ENCODE measurements at places on chromosomes 2 and 18. TPM values are rescaled to one million over a fixed set of nuclear protein-coding genes. Genes with fewer than 3 reads are reported as not detected.

The IL18R1 gene
- 2.7 TPM for polyA plus RNA-seq

The CPO gene
- polyA plus RNA-seq = 1.8 TPM

The HMSD gene
- 2.2 TPM for polyA plus RNA-seq

The ATRAID gene
- 164 TPM for polyA plus RNA-seq

The LRRTM4 gene
- polyA plus RNA-seq = 2.3 TPM

- DNase-seq = peak; percentile 60
These were observed 8.8 kb downstream of the GKN2 start for GRCh38 chr2:68943581-68944568.

- no peak for DNase-seq
These were observed 239.0 kb upstream of the CXCR4 start for GRCh38 chr2:136357007-136357380.

GRCh38 chr2:42055573-42056514 is 8.0 kb downstream of the PKDCC start:
- peak; percentile 65 for DNase-seq

DNA sequence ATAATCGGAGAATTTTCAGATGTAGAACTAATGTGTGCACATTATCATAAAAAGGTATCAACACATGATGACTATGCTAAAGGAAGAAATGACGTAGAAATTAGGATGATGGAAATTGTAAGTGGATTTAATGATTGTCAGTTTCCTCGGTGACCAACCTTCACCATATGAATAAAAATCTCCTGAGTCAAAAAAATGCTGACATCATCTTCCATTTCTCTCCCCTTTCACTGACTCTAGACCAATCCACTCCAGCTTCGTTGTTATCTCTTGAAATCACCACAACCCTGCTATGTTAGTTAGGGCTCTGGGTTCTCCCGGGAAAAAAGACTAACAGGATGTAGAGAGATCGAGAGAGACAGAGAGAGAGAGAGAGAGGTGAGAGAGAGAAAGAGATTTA is 204.8 kb upstream of the KYNU start:
- no peak for DNase-seq

DNA sequence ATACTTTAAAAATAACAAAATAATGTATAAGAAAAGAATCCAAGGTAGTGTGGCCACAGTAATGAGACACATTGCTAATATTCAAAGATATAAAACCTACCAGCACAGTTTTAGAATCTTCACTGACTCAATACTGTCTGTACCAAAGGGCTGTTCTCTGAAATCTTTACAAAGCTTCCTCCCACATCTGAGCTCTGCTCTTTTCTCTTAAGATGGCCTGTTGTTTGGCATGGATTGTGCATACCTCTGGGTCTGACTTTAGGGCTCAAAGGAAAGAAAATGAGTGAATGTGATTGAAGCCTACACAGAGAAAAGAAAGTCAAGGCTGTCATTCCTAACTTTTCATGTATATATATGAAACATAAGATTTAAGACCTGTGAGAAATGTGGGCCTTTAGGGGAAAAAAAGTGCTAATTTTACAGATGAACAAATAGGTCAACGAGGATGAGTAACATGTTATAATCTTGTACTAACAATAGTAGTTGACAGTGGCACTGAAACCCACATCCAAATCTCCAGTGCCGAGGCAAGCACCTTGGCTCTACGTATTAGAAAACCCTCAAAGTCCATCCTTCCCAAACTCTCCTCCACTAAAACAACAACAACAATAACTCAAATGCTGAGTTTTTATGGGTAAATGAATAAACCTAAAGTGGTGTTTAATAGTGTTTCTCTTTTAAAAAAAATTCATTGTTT is 114.2 kb downstream of the ZNF521 start:
- no peak for DNase-seq

- DNase-seq = no peak
These were observed 25.6 kb upstream of the CXXC1 start for GRCh38 chr18:50313031-50313607.

- DNase-seq = no peak
These were observed 384.8 kb downstream of the GALR1 start for GRCh38 chr18:77634494-77634893.

- no peak for DNase-seq
These were observed 108.2 kb upstream of the UBE2E3 start for GRCh38 chr2:180872255-180872654.

- no peak for DNase-seq
These were observed 112.9 kb downstream of the CLIP4 start for GRCh38 chr2:29227935-29228675.

GRCh38 chr2:75194184-75194868 is 5.0 kb downstream of the TACR1 start:
- no peak for DNase-seq

- no peak for DNase-seq
These were observed 35.8 kb downstream of the MSH6 start for GRCh38 chr2:47818777-47819176.

- DNase-seq = no peak
These were observed at the start of gene TSHZ1 for GRCh38 chr18:75210274-75211001. TSS of gene TSHZ1 (plus strand) at chr18:75210797. CDS start at chr18:75211877, 1,080 bp downstream.

- peak; percentile 49 for DNase-seq
These were observed 797 bp downstream of the CTIF start for GRCh38 chr18:48539406-48540250.

- DNase-seq = no peak
These were observed 44.9 kb downstream of the CYP27C1 start for GRCh38 chr2:127175041-127175721.

DNA sequence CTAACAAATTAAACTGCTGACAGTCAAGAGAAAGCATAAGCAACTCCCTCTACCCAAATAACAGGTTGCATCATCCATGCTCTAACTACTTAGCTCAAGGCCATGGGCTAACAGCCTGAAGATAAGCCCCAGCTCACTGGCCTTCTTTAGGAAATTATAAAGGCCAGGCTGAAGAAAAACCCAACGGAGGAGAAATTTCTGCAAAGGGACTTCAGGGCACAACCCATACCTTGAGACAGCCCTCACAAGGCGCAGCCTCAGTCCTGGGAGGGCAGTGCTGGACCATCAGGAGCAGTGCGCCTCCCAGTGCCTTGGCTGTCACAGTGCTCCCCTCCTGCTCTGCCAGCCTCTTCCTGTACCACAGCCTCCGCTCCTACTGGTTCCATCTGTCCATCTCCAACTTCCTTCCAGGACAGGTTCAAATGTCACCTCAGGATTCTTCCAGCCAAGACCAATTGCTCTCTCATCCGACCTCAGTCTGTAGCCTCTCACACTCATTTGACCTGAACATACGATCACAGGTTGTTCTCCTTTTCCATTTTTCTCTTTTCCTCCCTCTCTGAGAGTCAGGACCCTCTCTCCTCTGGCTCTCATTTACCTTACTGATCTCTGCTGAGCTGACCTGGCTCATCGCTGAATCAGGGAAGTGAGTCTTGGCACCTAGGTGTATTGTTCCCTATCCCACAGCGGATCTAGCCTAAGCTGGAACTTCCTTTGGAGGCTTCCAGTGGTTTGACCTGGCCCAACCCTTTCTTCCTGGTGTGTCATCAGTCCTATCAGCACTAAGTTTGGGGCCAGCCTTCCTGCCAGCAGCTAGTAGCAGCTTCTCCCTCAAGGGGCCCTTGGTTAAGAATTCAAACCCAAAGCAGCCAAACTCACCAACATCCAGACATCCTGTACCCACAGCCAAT is 1.9 kb downstream of the MCFD2 start:
- DNase-seq = no peak

DNA sequence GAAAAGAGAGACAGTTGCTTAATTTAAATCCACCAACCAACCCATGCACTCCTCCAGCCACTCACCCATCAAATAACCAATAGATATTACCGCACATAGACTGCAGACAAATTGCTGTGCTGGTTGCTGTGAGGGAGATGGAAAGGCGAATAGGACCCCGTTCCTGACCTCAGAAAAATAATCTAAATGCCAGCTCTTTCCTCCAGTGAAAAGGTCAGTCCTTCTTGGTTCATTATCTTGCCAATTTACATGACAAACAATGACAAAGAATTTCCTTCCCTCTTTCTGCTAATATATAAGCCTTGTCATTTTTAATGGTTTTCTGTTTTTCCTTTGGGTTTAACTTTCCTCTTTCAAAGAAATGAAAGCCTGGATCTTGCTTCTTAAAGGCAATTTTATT is 61.6 kb downstream of the MEP1B start:
- DNase-seq = no peak

- no peak for DNase-seq
These were observed 212.0 kb upstream of the MYT1L start for GRCh38 chr2:2542966-2543611.

DNA sequence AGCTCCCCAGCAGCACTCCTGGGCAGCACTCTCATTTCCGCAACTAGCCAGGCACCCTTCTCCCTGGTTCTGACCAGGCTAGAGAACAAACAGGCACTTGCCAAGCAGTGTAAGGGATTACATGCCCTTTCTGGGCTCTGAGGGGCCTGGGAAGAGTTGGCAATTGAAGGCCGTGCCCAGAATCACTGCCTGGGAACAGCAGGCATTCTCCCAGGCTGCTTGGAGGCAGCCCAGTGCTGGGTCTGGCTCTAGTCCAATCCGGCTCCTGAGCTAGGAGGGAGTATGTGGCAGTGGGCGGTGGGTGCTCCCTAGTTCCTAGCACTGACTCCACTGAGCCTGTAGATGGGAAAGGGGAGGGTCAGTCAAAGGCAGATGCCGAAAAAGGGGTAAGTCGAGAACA is 34.1 kb upstream of the SP3 start:
- DNase-seq = no peak

DNA sequence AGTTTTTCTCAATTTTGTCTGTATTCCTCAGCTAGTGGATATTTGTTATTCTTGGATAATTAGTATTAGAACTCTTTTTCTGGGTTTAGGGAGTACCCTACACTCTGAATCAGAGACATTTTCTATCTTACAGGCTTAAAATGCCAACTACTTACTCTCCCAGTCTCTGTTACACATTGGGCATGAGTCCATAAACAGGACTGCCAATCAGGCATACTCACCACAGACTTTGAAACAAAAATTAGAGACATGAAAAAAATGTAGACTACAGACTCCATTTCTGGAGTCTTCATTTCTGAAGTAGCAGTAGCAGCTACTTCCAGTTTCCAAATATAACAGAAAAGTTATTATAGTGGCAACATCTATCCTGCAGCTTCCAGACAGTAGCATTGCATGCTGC is 279.7 kb downstream of the MBD5 start:
- no peak for DNase-seq

Data from left renal cortex interstitium (tissue), 4 donors.